ENCODE measurements at places on chromosomes 7 and 10.

GRCh38 chr7:140165422-140165821 is 11.4 kb downstream of the KDM7A start:
- peak; percentile 22 for DNase-seq

DNA sequence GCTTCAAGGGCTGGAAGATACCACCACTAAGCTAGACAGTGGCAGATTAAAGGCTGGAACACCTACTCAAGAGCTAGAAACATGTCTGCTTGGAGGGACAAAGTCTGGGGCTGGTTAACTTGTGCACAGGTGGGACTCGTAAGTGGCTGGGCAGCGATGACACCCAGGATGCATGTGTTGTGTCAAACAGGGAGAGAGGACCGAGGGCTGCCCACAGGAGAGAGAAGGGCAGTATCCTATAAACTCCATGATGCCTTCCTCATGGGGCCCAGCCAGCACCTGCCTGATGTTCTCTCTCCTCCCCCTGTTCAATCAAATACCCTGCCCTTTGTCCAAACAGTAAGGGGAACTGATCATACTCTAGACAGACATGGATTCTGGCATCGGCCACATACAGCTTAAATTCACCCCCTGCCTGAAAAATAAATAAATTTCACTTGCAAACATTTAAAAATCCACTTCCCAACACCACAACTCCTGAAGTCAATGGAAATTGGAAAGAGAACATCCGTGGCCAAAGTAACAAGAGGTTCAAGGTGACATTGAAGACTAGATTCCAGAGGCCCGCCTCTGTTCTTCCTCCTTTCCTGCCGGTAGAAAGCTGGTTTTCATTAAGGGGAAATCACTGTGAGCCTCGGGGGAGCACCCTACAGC is 50.6 kb downstream of the CHST15 start:
- no peak for DNase-seq

- no peak for DNase-seq
Measured at GRCh38 chr10:101961591-101962498, 94.1 kb downstream of the ARMH3 start.

DNA sequence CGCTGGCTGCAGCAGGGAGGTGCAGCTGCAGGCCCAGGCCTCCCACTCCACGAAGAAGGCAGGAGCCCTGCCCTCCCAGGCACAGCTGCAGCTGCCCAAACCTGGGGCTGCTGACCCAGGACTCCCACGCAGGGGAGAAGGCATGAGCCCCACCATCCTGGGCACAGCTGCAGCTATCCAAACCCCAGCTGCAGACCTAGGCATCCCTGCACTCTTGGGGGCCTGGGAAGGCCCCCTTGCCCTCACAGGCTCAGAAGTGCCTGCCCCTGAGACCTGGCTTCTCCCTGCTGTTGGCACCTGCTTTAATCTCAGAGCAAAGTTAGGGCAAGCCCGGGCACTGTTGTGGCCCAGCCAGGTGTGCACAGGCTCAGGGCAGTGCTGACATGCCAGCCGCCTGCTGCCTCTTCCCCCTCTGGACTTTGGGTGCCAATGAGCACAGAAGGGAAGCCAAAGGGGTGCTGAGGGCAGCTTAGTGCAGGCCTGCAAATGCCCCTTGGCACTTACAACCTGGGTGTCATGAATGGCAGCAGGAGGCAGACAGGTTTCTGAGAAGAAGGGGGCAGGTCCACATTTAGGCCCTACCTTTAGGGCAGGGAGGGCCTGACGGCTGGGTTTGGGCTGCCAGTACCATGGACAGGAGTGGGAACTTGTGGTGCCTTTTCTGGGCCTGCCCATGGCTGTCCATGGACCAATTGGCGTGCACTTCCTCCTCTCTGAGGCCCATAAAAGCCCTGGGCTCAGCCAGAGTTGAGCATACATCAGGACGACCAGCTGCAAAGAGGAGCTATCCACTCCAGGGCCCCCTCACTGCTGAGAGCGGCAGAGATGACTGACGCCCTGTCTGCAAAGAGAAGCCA is 31.1 kb downstream of the CRTAC1 start:
- DNase-seq, result no peak

- DNase-seq, result no peak
Measured at GRCh38 chr10:69959911-69960310, 92.7 kb upstream of the MACROH2A2 start.

DNA sequence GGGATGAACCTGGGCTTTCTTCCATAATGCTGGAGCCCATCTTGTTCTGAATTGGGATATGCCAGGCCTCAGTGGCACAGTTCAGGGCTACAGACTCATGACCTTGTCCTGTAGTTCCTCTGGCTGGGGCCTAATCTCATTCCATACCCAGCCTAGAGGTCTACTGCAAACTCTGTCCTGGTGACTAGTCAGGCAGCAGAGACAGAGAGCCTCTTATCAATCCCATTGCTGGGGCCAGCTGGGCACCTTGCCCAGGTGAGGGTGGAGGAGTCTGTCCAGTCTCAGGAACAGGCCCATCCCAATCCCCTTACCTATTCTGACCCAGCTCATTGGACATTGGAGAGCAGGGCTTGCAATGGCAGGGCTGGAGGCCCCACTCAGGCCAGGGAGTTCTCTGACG is 28.0 kb upstream of the COMTD1 start:
- DNase-seq, result no peak

- DNase-seq, result peak; percentile 27
Measured at GRCh38 chr7:140304191-140304799, 94.0 kb downstream of the SLC37A3 start.
